Tibial artery (tissue), 4 donors: ENCODE measurements at places on chromosomes 1 and 21.
A peak's percentile ranks its signal among the peaks of the same experiment; 100 is the strongest.

GRCh38 chr1:57882934-57883641, 459.2 kb upstream of the DAB1 start:
- DNase-seq = no peak

DNA sequence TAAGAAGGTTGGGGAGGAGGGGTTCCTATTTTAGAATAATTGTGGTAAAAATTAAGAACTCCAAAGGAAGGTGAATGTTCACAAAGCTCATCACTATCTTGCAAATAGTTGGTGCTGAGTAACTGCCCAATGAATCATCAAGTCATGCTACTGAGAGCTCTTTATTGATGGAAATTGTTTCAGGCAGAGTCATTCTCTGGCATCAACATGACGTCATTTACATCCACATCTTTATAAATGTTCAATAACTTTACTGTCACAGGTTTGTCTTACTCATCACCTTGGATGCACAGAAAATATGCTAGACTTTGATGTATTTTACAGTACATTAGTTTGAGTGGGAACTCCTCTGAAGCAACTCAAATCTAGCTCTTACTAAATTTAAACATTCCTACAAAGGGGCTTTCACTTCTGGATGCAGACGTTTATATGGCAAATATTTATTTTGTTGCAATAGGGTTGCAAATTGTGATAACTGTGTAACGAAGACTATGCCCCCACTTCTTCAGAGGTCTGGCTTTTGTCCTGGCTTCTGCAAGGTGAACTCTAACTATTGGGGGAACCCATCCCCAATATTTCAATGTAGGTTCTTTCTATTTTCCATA, 273.7 kb upstream of the AJAP1 start:
- DNase-seq = no peak

DNA sequence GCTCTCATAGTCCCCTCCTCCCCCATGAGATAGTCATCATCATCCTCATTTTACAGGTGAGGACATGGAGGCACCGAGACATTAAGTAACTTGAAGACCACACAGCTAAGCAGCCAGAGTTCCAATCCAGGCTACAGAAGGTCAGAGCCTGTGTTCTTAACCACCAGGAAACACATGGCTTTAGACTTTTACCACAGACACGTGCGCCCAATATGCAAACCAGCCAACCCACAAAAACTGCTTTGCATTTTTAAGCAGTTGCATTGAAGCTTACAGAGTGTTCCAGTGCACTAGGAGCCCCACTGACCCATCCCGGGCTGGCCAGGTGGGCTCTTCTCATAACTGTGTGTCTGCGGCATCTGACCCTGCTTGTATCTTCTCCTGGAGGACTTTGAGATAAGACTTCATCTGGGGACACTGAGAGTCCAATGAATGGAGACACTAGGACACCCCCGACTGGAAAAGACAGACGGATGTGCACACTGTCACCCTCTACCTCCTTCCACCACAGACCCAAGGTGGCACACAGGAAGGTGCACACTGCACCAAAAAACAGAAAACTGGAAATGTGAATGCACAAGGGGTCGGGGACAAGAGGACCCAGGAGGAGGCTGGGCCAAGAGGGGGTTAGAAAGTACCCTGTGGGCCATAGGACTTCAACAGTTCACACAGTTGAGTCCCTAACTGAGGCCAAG, 56.4 kb downstream of the ETS2 start:
- DNase-seq = no peak

DNA sequence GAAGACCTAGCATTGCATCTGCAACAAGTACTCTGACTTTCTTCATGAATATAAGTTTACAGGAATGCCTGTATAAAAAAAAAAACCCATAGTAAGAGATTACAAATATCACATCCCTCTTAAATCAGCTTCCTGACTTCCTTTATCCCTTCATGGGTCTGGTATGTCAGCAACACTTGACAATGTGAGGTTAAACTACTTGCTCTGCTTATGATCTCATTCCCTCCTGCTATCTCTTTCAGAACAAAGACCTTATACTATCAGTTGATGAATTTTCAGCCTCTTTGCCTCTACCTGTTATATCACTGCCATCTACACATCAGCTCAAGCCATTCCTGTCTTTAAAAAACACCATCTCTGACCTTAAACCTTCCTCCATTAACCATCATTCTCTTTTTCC, 130.9 kb upstream of the SAMSN1 start:
- DNase-seq = no peak

DNA sequence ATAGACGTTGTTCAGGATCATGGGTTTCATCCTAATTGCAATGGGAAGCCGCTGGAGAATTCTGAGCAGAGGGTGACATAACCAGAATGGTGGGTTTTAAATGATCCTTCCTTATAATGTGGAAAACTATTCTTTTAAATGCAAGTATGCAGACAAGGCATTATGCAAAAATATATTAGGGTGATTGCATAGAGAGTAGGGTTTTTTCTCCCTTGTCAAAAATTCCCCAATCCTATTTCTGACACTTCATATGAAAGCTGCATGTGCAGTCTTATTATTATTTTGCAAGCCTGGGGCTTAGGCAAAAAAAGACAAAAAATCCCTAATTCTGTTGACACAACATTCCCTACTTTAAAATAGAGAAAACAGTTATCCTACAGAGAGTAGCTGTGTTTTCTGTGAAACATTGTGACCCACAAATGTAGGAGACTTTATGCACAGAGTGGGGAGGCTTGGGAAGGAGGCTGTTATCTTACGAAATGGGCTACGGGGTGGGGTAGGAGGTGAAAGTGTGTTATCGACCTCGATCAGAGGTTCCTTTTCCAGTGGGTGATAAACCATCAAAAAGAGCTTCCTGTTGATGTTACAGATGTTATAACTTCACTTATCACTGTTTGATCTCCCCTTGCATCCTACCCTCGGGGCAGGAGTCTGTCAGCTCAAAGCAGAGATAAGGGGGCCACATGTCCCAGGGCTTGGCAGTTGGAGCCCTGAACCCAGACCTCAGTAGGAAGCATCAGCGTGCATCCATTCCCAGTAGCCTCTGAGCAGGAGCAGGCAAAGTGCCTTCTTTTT, 27.2 kb downstream of the RHEX start:
- no peak for DNase-seq

GRCh38 chr21:38804789-38805327, 871 bp upstream of the ETS2 start:
- DNase-seq = peak; percentile 90

DNA sequence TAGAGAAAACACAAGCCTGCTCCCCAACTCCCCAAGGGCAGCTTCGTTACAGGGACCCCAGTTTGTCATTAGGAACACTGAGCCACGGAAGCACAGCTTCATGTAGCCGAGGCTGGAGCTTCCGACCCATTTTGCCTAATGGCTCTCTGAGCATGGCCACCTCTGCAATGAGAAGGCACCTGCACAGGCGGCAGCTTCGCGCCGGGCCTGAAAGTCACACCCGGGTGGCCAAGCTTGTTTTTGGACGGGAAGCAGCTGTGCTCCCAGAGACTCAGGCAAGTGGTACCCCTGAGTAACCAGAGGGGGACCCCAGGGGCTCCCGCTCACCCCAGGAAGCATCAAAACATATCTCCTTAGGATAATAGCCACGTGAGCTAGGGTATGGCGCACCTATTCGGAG, 80.9 kb downstream of the SLC66A1 start:
- no peak for DNase-seq
